Adipocyte (in vitro differentiated cells): ENCODE measurements at places on chromosomes 7 and 10.
A peak's percentile ranks its signal among the peaks of the same experiment; 100 is the strongest.

- no peak for DNase-seq
Measured at GRCh38 chr7:93301736-93302135, 69.6 kb downstream of the VPS50 start.

DNA sequence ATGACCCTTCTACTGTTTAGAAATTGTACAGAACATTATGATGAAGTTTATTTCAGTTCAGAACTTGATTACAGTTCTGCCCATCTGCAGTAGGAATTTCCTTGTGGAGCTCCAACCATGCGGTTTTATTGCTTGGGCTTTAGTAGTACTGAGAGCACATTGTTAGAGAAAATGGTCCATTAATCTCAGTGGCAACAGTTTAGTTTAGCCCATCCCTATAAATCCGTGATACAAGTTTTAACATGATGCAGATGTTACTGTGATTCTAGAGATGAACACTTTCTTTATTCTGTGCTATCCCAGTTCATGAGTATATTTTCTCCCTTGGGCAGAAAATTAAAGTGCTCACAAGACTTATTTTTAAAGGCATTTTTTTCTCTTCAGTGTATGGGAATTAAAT, 84.8 kb upstream of the FZD8 start:
- no peak for DNase-seq

DNA sequence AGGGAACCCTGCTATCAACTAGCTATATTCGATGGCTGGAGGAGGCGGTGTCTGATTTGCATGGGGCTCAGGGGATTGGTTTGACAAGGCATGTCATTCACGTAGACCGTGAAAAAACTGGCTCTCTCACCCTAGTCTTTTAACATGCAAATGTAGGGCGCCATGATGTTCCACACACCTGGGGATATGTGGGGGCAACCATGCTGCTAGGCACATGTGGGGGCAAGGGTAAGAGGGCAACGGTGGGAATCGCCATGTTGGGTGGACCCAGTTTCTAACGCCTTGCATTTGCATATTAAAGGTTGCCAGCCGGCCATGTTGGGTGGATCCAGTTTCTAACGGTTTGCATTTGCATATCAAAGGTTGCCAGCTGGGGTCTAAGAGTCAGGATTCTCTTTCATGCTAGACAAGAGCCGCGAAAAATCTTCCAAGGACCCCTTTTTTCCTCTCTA, 419.2 kb upstream of the NFE2L3 start:
- DNase-seq, result no peak

GRCh38 chr7:71237945-71238344, 106.0 kb downstream of the GALNT17 start:
- DNase-seq, result no peak

DNA sequence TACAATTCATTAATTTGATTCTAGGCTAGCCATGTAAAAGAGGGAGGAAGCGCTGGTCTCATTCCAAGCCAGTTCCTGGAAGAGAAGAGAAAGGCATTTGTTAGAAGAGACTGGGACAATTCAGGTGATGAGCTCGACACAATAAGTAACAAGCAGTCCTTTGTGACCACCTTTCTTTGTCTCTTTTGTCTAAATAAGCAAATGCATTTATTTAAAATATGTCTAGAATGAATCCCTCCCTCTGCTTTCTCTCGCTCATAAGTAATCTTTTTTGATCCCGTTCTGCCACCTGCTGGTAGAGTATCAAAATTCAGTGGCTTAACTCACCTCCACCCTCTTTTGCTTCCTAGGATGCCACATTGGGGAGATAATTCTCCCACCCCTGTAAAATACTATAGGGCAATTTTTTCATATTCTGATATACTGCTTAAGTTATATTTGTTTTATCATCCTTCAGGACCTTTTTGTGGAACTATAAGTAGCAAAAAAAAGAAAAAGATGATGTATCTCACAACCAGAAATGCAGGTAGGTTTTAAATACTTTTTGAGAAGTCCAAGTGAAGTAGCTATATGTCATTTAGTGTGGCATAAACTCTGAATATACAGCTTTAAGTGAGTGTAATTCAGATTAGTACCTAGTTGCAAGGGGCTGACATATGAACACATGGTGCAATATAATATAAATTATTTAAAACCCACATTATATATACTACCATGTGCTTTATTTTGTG, 91.5 kb downstream of the GSDME start:
- peak; percentile 82 for DNase-seq

- DNase-seq, result no peak
Measured at GRCh38 chr7:154804449-154804848, 198.5 kb downstream of the PAXIP1 start.

GRCh38 chr10:64637939-64638338, 1116.7 kb downstream of the REEP3 start:
- no peak for DNase-seq

- DNase-seq, result peak; percentile 60
Measured at GRCh38 chr7:712381-713138, 13.9 kb upstream of the DNAAF5 start.

- DNase-seq, result peak; percentile 37
Measured at GRCh38 chr10:108060246-108060645, 895.7 kb upstream of the SORCS1 start.

DNA sequence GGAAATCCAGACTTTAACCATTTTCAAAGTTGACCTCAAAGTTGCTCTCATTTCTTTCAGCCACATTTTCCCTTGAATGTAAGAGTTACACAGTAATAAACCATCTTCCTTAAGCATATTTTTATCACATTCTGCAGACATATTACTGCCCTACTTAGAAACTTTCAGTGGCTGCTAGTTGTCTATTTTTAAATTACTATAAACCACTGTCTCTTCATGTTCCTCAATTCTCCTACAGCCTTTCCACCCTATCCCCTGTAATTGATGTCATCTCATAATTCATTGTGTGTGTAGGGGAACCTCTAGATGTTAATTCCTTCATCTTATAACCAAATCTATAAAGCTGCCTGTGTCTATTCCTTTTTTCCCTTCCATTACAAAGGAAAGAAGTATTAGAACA, 78.1 kb upstream of the STRIP2 start:
- DNase-seq, result no peak

DNA sequence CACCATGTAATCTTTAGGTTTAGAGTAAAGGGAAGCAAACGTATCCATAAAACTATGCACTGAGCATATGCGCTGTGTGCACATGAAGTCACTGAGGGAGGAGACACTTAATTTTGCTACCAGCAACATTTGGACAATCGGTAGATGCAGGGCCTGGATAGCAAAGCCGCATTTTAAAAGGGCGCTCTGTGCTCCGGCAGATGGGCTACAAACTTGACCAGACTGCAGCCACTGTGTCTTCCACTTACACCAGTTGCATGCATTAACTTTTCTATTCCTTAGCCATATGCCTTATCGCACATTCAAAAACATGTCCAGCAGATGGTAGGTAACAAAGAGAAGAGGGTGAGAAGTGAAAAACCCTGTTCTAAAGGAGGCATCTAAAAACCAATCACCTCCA, 18.3 kb downstream of the FAM171A1 start:
- no peak for DNase-seq

GRCh38 chr10:26931223-26931622, 70.5 kb upstream of the ABI1 start:
- DNase-seq, result no peak

- peak; percentile 72 for DNase-seq
Measured at GRCh38 chr10:32205670-32206069, 141.3 kb downstream of the EPC1 start.

DNA sequence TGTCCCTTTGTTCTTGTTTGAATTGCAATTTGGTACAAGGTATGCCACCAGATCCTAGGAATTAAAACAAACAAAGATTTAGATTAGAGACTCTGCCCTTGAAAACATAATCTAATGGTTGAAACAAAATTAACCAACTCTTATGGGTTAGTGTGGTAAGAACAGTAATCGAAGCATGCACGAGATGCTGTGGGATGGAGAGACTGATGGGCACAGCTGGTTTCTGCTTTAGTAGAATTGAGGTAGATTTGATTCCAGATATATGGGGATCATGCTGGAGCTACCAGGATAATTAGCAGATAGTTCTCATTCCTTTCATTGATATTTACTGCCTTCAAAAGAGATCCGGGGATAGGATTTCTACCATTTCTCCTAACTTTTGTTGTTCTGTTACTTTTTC, 20.4 kb upstream of the SEMA4G start:
- DNase-seq, result no peak

DNA sequence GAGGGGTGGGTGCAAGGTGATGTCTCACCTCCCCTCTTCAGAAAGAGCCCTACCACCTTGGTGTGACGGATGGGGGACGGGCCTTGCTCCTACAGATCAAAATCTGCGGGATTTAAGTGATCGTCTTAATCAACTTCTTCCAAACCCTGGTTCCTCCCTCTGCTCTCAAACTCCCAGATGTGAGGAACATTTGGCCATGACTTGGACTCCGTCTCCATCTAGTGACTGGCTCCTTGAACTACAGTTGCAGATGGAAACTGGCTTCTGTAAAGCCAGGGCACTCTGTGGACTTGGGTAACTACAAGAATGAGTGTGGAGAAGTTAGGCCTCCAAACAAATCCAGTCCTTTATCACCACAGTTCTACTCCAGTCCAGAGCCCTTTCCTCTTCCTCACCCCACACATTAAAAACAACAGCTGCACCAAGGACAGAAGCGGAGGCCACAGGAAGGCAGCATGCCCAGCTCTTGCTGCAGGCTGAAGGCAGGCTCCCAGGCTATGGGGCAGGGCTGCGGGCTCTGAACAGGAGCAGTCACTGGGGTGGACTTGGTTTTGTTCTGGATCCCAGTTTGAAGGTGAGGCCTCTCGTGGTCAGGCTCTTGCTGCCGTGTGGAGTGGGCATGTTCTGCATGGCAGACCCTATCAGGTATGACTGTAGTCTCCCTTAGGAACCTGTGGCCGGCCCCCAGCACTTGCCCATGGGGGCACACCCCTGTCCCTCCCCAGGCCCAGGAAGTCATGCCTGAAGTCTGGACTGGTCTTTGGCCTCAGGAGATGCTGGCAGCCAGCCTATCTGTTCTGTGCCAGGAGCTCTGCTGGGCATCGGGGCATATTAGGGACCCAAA, 79.4 kb downstream of the VWC2 start:
- DNase-seq, result peak; percentile 50

- DNase-seq, result peak; percentile 42
Measured at GRCh38 chr7:45874408-45875131, 1.7 kb upstream of the CCDC201 start.

GRCh38 chr7:2520131-2520760, 672 bp downstream of the LFNG start:
- DNase-seq, result peak; percentile 47

GRCh38 chr10:103598654-103599115, 105.2 kb downstream of the NEURL1 start:
- peak; percentile 86 for DNase-seq

GRCh38 chr7:45919231-45919784, 1.8 kb downstream of the IGFBP3 start:
- peak; percentile 12 for DNase-seq

DNA sequence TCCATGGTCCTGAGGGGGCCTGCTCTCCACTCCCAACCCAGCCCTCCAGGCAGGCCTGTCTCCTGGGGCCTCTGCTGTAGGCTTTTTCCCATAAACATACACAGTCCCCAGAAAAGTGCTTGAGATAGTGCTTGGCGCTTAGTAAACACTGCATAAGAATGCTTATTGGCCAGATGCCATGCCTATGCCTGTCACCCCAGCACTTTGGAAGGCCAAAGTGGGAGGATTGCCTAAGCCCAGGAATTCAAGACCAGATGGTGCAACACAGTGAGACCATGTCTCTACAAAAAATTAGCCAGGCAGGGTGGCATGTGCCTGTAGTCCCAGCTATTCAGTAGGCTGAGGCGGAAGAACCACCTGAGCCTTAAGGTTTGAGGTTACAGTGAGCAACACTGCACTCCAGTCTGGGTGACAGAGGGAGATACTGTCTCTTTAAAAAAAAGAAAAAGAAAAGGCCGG, 24.6 kb upstream of the ASL start:
- DNase-seq, result peak; percentile 95

- DNase-seq, result no peak
Measured at GRCh38 chr10:116001976-116002375, 271.0 kb downstream of the GFRA1 start.

DNA sequence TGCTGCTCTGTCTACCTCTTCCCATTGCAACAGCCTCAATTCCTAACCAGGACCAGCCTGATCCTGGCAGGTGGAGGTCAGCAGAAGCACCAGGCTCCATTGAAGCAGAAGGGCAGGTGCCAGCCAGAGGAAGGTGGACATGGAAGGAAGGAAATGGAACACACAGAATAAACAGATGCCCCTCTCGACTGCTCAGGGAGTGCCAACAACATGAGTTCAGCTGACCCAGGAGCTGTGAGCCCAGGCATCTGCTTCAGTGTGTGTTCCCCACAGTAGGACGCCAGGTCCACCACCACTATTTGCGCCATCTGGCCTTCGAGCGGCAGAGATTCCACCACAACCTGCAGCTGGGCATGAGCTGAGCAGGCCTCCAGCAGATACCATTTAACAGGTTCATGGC, 56.7 kb downstream of the GPAM start:
- DNase-seq, result no peak

GRCh38 chr7:140333223-140333622, 65.1 kb downstream of the SLC37A3 start:
- no peak for DNase-seq
